ENCODE measurements at places on chromosomes 6 and 20.

DNA sequence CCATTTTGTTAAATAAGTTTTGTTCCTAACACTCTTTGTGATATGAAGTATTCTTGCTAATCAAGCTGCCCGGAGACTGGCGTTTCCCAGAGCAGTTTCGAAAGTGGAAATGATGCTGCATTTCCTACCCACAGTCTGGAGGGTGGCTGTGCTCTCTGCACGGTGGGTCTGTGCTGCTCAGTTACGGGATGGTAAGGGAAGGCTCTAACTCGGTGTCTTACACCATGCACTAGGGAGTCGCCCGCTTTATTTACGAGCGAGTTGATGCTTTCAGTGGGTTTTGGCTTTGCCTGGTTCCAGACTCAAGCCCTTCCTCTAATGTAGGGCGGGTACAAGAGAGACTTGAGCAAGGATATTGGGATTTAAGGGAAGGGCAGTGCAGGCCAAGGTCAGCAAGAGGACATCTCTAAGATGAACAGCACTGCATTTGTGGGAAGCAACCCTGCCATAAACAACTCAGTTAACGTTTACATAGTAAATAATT lies 180.1 kb upstream of the AKAP12 start:
- DNase-seq: no peak

GRCh38 chr6:138997136-138997535 lies 9.1 kb upstream of the REPS1 start:
- DNase-seq: no peak

DNA sequence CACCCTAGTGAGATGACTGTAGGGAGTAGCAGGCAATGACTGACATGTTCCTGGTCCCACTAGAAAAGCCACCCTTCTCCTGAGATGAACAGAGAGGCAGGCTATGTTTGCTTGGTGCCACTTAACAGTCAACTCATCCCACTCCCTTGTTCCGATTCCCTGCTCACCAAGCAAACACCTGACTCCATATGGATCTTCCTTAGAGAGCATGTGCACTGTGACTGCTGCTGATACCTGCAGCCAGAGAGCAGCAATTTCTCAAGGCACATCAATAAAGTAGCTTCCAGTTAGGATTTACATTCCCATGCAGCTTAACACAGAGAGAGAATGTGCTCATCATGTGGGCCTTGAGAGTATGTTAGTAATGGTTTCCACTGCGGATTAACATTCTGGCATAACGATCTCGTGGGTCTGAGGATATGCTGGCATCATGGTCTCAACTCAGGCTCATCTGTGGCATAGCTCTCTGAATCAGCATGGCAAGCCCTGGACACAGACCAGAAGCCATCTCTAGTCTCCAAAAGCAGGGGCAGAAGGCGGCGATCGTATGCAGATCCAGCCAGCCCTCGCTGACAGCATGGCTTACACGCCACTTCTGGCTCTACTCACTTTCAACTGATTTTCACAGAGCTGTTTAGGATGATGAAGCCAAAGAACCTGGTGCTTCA lies 43.9 kb downstream of the ATXN1 start:
- DNase-seq: no peak

- no peak for DNase-seq
Measured at GRCh38 chr6:52394251-52394666, 25.9 kb upstream of the EFHC1 start.

- no peak for DNase-seq
Measured at GRCh38 chr20:9241232-9241692, 172.4 kb downstream of the PLCB4 start.

Measured in stimulated activated CD8-positive, alpha-beta memory T cell treated with anti-CD3 and anti-CD28 coated beads, Interleukin-4, amount 100 ng/mL, for 1 hour (primary cell).